Activated CD4-positive, alpha-beta T cell treated with anti-CD3 and anti-CD28 coated beads for 4 hours (primary cell): ENCODE measurements at places on chromosomes 5 and 9.

GRCh38 chr5:620152-620551 is 8.0 kb downstream of the CEP72 start:
- no peak for DNase-seq

- no peak for DNase-seq
These were observed 858.8 kb upstream of the NUDT12 start for GRCh38 chr5:104421431-104421830.

DNA sequence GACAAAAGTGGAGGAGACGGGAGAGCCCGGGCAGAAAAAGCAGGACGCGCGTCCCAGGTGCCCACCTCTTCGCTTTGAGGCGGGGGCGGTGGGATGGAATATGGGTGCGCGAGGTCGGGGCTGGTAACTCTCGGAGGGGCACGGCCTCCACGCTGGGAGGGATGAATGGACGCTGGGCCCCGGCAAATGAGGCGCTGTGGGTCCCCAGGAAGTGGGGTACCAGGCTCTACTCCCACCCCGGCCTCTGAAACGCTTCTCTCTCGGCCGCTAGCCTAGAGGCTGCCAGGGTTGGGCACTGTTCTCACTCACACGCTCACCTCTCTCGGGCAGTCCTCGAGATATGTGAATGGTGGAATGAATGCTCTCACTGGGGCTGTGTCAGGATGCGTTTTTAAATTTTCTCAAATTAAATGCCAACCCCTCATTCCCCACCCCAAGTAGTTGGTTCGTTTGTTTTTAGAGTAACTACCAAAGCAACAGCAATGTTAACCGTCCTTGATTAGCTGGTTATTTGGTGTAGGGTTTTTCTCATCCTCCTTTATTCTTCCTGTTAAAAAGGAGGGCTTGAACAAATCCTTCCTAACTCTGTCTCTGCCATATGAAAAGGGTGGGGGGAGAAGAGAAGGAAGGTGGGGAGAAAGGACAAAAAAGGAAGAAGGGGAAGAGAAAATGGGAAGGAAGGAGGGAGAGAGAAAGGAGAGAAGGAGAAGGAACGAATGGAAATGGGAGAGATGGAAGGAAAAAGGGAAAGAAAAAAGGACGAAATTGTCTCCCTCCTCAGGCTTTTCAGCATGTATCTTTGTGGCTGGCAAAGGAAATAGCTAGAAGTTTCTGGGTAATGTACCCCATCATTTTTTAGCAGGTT is 1.3 kb upstream of the EBF1 start:
- no peak for DNase-seq

DNA sequence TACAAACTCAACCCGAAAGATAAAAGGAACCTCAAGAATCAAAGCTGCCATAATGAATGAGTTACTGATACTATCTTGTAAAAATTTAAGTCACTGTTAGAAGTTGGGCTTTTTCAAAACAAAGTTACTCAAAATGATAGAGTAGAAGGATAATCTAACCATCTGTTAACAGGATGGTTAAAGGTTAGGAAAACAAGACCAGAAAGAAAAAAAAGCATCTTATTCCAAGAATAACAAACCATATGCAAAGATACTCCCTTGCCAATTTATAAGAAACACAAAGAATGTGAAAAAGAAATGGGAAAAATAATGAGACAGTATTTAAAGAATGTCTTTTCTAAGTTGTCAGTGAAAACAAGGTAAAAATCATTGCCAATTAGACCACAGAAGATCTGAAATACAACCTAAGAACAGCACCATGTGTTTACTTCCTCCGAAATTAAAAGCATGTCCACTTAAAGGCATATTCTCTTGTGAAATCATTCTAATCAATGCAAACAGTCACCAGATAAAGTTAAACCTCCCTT is 51.2 kb downstream of the STRBP start:
- DNase-seq: no peak

DNA sequence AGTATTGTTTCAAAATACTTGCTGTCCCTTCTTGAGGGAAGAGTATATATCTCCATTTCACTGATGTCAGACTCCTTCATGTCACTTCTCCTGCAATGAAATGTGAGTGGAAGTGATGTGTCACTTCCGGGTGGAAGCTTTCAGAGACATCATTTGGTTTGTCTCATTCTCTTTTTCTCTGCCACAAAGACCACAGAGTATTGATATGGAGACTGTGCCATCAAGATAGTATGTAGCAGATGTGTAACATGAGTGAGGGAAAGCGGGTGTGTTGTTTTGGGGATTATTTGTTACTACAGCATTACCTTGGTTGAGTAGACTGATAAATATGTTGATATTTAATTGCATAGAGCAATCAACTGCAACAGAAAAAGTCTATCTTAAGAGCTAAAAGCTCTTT is 169.8 kb downstream of the FBXL7 start:
- DNase-seq: no peak

GRCh38 chr5:116947691-116948528 is 373.3 kb upstream of the SEMA6A start:
- DNase-seq: peak; percentile 8

GRCh38 chr9:75455444-75455921 is 367.2 kb downstream of the OSTF1 start:
- DNase-seq: no peak
